HuH-7.5 (cell line): ENCODE measurements at places on chromosomes 1 and 21.

- no peak for DNase-seq
Measured at GRCh38 chr1:222813866-222814535, 838 bp upstream of the DISP1 start.

DNA sequence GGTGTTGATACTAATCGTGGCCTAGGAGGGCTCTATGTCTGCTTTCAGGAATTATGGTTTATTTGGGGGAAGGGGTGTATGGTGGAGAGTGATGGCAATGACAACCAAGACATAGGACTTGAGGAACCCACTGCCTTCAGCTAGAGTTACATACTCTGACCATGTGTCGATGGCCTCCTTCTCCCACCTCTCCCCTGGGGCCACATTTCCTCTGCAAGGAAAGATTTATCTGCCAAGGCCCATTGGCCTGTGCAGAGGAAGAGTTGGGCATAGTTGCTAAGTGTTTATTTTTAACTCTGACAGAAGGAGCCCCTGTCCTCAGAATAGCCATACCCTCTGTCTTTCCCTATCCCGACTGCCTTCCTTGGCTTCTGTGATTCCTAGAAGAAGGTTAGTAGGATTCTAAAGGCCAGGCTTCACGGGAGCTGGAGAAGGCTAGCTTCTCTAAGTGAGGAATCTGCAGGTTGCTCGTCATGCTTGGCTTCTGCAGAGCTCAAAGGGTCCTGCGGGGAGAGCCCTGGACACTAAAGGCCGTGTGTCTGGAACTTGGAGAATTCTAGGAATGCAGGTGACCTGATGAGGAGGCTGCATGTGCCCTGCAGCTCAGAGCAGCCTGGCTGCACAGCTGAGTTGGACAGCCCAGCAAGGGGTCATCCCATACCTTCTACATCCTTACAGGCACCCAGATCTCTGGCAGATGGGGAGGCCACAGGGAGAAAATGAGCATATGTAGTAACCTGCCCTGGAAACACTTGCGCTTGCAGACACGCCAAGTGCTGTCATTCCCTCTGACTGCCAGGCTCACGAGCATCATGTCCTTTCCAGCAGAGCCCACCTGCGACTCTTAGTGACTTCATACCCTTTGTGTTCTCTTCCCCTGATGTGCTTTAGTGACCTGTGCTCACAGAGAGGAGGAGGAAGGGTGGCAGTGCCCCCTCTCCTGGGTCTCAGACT lies 9.7 kb downstream of the MAPKAPK2 start:
- DNase-seq: no peak

- no peak for DNase-seq
Measured at GRCh38 chr1:26315874-26316850, 1.6 kb upstream of the CD52 start.

- DNase-seq: no peak
Measured at GRCh38 chr1:239784896-239785295, 306.8 kb upstream of the FMN2 start.

DNA sequence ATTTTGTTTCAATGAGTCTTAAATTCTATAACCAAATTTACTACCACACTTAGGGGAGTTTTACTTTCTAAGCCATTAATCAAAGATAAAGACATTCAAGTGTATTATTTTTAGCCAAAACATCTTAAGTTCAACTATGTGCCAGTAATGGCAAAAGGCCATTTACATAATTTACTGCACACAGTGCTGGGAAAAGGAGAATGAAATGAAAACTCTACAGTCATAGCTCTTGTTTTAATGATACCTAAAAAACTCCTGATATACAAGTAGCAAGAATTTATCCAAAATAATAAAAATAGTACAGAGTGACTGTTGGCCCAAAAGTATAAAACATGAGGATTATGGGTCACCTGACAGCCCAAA lies 42.4 kb upstream of the C1orf198 start:
- DNase-seq: no peak

DNA sequence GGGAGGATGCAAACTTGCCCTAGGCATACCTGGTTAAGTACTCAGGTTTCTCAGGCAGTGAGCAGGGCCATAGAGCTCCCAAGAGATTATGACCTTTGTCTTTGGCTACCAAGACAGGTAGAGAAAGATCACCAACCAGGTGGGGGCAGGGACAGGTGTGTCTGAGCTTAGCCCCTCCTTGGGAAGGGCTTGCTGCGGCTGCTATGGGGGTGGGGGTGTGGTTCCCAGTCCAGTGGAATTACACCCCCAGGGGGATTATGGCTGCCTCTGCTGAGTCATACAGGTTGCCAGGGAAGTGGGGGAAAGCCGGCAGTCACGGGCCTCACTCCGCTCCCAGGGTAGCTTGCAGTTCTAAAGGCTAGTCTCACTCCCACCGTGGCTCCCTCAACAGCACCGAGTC lies 65.2 kb upstream of the FAM163A start:
- DNase-seq: no peak

- DNase-seq: no peak
Measured at GRCh38 chr1:8411803-8412182, 93.9 kb downstream of the SLC45A1 start.

- no peak for DNase-seq
Measured at GRCh38 chr1:99163671-99164070, 100.6 kb upstream of the PLPPR4 start.

- DNase-seq: no peak
Measured at GRCh38 chr21:39083377-39084008, 99.8 kb downstream of the PSMG1 start.

GRCh38 chr1:34983700-34984355 lies 1.3 kb downstream of the TMEM35B start:
- DNase-seq: no peak

DNA sequence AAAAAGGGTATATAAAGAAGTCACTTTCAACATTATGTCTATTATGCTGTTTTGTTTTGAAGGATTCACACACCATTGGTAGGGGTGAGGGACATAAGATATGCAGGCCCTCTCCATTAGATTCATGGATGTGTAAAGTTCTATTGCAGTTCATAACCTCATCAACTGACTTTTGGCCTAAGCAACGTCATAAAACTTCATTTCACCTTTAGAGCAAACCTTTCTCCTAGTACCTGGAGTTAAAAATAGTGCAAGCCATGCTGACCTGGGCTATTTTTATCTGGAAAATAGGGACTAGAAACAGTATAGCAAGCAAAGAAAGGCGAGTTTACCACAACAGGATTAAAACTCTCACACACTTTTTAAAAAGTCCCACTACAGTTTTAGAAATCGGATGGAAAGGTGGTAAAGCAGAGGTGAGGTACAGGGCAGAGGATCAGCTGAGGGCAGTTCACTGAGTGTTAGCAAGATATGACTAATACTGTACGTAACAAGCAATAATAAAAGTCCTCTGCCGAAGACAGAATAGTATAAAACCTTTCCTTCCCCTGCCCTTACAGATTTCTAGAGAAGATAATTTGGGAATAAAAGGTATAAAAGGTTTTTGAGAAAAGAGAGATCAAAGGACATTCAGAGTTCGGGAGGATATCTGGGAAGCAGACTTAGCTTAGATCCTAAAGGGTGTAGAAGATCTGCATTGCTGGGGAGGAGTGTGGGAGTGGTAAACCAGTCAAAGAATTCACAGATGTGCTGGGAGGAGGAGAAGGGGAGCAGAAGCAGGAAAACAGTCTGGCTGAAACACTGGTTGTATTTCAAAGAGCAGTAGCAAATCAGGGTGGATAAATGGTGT lies 14.3 kb downstream of the EGLN1 start:
- no peak for DNase-seq

DNA sequence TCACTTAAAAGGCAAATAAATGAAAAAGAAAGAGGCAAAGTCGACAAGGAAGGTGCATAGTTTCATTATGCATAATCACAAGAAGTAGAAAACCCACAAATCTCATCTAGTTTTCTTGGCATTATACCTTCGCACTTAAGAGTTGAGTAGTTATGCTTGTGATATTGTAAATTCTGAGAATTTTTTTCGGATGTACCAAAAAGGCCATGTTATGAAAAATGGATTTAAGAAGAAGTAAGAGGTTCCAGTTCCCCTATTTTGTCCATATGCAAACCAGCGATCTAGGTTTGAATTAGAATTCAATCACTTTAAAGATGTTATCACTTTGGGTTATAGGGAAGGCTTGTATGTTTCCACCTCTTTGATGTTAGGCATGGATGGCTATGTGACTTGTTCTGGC lies 7.9 kb upstream of the ERICH3 start:
- no peak for DNase-seq
